SW 1271 (cell line): ENCODE measurements at places on chromosomes 2 and 18.

DNA sequence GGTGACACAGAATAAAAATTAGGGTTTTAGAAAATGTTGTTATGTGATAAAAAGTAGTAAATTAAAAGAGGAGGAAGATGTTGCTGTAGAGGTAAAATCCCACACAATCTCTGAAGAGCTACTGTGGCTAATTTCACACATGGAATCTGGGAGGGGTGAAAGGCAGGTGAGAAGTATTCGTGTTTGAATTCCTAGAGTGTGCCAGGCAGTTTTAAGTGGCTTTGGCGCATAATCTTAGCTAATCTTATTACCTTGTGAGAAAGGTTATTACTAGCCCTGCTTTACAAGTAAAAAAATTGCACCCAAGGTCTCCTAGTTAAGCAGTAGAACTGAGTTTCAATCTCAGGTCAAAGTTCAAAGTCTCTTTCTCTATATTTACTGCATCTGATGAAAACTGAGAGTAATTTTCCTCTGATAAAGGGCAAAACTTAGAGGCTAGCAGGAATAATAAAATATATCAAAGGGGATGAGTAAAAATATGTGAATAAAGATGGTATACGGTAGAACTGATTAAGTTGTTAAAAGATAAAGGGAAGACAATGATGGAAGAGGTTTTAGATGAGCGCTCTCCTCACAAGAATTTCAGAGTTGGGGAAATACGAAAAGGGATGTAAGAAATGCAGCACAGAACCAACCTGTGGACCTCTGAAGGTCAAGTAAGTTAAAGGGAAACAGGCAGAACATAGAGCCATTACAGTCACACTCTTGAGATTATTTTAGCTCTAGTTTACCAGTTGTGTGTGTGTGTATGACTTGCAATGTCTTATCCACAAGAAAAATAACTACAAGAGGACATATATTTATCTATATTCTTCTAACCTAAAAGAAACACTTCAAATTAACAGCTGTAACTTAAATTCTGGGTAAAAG is 34.8 kb downstream of the GAREM1 start:
- no peak for DNase-seq

DNA sequence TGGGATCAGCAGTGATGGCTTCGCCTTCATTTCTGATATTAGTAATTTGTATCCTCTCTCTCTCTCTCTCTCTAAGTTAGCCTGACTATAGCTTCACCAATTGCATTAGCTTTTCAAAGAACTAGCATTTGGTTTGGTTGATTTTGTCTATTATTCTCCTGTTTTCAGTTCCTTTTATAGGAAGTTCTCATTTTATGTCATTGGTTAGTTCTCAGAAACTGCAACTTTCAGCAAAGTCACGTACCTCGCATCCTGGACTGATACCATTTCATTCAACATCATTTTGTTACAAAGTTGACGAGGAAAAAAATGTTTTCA is 450.8 kb downstream of the EIPR1 start:
- no peak for DNase-seq

- no peak for DNase-seq
Measured at GRCh38 chr18:59172664-59173249, 33.1 kb downstream of the SEC11C start.

DNA sequence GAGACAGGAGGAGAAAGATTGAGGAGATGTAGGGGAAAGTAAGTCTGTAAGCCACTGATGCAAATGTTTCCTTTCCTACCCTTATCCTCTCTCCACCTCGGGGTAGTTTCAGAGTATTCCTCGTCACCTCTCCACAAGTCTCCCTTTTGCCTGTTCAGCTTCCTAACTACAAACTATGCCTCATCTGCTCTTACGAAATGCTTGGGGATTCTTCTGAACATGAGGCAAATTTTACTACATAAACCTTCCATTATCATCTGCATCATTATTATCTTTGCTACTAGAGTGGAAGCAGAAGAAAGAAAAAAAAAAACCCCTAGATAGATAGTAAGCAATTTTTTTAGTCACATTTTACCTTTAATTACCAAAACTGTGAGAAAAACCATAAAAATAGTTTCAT is 43.1 kb upstream of the CWC22 start:
- no peak for DNase-seq

- no peak for DNase-seq
Measured at GRCh38 chr18:56884511-56884910, 233.4 kb downstream of the WDR7 start.

DNA sequence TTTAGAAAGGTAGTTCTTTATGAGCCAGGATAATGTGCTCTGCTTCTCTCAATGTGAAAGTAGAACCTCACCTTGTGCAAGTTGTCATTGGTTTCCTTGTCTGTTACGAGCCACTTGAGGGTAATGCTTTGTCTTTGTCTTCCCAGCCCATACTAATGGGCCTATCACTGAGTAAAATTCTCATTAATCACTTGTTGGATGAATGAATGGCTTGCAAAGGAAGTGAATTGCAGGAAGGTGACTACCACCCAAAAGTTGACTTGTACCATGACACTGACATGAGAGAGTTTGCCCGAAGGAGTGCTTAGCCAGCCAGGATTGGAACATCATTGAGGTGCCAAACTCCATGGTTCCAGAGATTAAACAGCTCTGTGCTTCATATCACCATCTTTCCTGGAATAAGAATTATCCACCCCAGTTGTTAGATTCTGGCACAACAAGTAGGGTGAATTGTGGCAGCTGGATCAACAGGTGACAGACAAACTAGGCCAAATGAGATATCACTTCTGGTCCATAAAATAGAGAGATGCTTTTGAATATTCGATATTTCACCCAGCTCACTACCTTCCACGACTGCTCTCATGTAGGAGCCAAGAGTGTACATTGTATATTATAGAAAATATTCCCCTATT is 20.5 kb upstream of the CD28 start:
- DNase-seq: no peak

DNA sequence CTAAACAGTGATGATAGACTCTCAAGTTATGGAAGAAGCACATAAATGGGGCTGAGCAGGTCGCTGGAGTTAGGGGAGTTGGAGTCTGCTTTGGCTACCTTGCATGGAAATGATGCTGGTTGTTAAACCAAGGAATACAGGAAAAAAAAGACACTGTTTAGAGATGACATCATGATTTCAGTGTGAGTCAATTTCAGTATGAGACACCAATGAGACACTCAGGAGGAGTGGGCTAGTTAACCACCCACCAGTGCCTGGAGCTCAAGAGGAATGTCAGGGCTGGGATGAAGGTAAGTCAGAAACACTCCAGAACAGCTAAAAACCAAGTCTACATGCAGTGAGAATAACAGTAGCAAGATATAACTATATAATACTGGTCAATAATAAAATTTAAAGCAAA is 303.6 kb downstream of the SOX11 start:
- no peak for DNase-seq

DNA sequence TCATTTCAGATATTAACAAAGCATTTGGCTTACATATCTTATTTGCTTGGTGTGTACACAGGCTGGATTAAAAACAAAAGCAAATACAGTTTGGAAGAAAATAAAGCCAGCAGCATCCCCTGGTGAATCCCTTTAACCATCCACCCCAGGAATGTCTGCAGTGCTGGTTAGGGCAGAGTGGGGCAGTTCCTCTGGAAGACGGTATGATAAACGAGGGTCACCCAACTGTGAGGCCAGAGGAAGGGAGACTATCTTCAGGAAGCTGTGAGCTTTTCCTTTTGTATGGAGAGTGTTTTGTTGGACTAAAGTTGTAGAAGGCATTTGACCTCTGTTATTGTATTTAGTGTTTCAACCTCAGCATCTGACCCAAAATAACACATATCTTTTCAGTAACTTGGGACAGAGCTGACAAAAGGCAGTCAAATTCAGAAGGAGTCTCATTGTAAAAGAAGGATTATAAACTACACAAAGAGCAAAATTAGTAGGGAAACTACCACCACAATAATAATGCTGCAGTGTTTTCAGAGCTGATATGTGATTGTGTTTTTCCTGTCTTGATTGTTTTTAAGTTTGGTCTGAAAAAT is 159.1 kb downstream of the FMNL2 start:
- no peak for DNase-seq

GRCh38 chr18:29741461-29741860 is 1301.1 kb downstream of the DSC3 start:
- no peak for DNase-seq

DNA sequence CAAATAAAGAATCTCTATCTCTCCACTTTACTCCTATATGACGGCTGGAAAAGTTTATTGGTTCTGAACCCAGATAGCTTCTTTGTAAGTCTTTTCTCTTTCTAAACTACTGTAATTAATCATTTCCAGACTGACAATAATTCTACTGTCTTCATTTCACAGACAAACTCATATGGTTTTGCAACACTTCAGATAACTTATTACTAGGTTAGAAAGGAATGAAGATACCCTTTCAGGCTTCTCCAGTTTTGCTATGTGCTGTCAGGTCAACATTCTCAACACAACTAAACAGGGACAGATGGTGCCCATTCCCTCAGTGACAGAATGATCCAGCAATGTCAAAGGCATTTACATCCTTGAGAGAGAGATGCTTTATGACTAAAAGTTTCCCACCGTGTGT is 198.5 kb upstream of the ITGA4 start:
- DNase-seq: peak; percentile 33

DNA sequence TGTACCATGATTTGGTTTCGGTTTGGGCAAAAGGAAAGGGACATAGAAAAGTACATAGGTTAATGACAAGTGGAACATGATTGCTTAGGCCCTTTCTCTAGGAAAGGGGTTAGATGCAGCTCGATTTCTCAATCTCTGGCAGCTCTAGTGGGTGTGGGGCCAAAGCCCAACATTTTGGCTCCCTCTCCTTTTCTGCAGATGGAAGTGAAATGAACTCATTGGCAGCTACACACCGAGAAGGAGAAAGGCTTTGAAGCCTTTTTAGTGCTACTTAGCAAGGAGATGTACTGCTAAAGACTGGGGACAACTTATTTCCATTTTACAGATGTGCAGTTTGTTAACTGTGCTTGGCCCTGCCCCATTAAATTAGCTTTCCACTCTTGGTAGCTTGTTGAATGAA is 93.8 kb downstream of the LYPD6B start:
- no peak for DNase-seq

- DNase-seq: no peak
Measured at GRCh38 chr2:110979471-110980338, 141.0 kb upstream of the BCL2L11 start.

DNA sequence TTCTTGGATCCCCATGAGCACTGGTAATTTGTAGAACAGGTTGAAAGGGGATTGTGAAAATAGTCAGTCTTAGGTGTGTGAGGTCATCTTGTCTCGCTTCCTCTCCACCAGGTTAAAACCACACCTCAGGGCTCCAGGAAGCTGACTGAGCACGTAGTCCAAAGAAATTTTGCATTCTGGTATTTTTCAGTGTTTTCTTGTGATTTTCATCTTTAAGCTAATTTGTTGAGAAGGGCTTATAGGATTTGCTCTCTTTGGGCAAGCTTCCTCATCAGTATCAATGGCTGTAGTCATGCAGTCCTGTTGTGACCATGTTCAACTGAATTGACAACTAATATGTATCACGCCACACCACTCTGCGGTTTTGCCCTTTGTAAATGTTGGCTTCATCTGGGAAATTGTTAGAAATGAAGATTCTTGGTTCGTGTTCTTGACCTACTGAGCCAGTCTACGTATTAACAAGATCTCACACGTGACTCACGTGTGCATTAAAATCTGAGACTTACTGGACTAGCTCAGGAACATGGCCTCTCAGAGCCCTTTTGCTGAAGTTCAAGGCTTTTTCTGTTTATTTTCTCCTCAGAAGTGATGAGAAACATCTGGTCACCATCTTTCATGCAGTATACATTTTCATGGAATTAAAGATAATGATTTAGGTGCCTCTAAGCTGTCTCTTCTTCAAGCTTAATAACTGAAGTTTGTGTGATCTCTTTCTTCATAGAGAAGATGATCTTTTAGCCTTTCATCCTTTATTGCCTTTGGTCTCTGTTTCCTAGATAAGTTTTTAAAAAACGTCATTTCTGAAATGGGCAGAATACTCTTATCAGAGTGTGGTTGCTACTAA is 32.8 kb downstream of the FMNL2 start:
- DNase-seq: no peak

- no peak for DNase-seq
Measured at GRCh38 chr2:66699416-66699792, 264.5 kb downstream of the MEIS1 start.

DNA sequence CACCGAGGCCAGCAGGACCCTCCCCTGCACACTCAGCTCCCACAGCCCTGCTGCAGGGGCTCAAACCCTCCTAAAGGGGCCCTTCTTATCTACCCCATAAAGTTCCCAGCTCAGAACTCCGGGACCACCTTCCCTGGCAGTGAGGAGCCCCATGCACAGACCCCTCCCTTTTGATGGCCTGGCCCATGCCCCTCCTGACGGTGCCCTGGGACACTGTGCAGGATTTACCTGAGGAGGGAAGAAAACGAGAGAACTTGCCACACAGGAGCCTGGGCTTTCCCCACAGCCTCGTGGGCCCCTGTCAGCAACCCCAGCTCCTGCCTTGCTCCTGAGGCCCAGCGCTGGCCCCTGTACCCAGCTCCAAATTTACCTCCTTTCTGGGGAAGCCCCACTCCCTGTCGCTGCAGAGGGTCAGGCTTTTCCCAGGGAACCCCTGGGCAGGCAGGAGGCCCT is 206.3 kb upstream of the SALL3 start:
- DNase-seq: no peak

- no peak for DNase-seq
Measured at GRCh38 chr2:239889641-239890121, 135.5 kb downstream of the NDUFA10 start.

DNA sequence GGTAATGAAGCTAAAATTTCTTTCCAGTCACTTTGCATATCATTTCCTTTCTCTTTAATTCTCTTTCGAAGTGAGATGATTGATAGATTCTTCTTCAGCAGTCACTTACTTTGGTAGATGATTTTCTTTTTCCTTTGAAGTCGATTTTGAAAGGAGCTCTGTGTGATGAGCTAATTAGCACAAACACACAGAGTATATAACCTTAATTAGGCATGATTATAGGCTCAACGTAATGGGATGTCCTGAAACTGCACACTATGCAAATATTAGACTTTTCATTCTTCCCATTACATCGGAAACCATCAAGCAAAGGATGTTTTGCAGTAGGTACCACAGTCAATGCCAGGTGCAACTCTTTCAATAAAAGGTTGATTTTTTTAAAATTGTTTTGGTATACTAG is 6.4 kb upstream of the CTLA4 start:
- DNase-seq: no peak

- DNase-seq: no peak
Measured at GRCh38 chr2:20446255-20446916, 488 bp upstream of the RHOB start.

- no peak for DNase-seq
Measured at GRCh38 chr18:62587689-62588088, 64.9 kb downstream of the ZCCHC2 start.

DNA sequence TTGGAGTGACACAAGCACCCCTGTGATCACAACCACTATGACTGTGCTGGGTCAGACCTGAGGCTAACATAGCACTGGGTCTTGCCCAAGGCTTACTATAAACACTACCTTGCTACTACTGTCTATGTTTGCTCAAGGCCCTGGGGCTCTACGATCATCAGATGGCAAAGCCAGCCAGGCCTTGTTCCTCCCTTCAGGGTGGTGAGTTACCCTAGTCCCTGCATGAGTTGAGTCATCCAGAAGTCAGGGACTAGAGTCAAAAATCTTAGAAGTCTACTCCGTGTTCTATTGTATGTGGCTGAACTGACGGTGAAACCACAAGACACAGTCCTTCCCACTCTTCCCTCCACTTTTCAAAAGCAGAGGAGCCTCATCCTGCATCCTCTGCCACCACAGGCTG is 551.2 kb upstream of the FSIP2 start:
- DNase-seq: no peak

- DNase-seq: no peak
Measured at GRCh38 chr2:133802409-133803039, 234.3 kb upstream of the NCKAP5 start.

- DNase-seq: no peak
Measured at GRCh38 chr2:122433123-122433754, 677.8 kb downstream of the TSN start.
